Stimulated activated CD4-positive, alpha-beta T cell treated with anti-CD3 and anti-CD28 coated beads, Interleukin-1b, Interleukin-23, amount 100 ng/mL, for 1 hour (primary cell): ENCODE measurements at places on chromosomes 3 and 15.

DNA sequence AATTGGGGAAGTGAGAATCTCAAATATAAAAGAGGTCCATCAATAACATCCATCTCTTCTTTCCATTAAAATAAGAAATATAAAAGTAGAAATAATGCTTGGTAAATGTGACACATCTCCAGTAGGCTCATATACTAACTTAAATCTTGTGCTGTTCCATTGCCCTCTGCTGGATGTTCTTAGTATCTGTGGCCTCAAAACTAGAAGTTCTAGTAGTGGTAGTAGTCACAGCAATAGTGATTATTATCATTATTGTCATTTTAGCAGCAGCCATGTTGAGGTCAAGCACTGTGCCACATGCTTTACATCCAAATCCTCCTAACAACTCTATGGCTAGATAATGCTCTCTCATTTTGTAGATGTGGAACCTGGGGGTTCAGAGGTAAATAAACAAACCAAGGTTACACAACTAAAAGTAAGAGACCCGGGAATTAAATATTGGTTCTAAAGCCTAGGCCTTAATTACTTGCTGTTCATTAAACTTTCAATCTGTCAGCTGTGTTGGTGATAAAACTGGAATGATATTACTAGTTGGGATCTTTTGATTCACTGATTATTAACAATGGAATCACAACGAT, 20.2 kb upstream of the BTLA start:
- DNase-seq, result no peak

DNA sequence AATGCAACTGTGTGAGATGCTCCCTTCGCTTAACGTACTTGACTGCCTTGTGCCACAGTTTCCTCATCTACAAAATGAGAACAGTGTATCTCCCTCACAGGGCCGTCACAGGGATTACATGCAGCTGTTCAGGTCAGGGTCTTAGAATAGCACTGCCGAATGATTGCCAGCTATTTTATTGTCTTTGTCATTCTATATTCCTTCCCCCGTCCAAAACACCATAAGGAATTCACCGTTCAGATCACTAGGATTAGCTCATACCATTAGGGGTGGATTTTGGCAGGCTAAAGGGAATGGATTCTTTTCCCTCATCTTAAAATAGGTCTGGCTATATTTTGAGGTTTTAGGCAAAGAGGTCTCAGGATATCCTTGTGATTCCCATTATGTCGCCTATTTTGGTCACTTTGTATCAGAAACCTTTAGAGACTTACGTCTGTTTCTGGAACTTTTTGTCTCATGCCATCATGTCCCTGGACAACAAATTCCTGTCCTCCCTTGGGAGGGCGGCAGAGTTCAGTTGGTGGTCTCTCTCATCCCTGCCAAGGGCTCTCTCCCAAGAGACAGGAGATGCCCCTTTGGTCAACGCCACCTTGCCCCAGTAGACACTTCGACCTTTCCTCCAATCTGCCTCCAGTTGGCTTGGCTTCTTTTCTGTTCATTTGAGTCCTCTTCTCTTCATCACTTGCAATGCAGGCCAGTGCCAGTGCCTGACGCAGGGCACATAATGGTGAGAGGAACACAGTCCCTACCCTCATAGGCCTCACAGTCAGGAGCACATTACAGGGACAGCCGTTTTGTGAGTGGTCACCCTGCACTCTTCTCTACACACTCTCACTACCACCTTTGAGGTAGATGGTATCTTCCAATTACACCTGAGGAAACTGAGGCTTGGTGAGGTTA, 171.6 kb upstream of the BHLHE40 start:
- DNase-seq, result no peak

GRCh38 chr15:95793231-95793630, 537.3 kb upstream of the NR2F2 start:
- DNase-seq, result no peak

DNA sequence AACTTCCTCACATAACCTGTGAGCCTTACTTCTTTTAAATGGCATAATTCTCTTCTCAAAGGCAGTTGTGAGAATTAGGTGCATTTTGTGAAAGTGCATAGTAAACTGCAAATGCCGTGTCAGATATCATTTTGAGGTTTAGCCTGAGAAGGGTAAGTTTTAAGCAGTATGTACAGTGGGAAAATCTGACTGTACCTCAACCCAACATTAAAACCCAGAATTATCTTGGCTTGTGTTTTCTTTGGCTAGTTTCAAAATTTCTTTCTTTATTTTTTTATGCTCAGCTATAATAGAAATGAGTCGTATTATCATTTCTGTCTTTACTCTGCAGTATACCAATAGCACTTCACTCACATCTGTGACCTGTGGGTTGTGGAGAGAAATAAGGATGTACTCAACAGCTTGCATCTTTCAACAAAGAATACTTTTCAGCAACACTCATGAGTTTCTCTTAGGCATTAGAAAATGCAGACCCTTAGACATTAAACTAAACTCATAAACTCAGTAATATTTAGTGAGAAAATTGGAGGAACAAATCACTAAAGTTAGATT, 65.7 kb downstream of the RASA2 start:
- no peak for DNase-seq

DNA sequence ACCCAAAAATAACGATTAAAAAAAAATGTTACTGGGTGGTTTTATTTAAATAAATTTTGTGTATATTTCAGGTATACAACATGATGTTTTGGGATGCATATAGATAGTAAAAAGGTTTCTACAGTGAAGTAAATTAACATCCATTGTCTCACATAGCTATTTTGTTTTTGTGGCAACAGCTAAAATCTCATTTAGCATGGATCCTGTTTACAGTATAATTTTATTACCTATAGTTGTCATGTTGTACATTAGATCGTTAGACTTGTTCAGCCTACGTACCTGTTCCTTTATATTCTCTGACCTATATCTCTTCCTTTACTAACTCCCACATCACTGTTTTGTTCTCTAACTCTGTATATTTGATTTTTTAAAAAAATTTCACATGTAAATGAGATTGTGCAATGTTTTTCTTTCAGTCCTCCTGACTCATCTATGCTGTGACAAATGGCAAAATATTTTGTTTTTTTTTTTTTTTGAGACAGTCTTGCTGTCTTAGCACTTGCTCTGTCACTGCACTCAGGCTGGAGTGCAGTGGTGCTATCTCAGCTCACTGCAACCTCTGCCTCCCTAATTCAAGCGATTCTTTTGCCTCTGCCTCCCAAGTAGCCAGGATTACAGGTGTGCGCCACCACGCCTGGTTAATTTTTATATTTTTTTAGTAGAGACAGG, 45.6 kb downstream of the OIP5 start:
- DNase-seq, result no peak
